ENCODE measurements at places on chromosomes 12 and 14.

GRCh38 chr12:14066021-14066420, 84.6 kb upstream of the GRIN2B start:
- DNase-seq, result no peak

DNA sequence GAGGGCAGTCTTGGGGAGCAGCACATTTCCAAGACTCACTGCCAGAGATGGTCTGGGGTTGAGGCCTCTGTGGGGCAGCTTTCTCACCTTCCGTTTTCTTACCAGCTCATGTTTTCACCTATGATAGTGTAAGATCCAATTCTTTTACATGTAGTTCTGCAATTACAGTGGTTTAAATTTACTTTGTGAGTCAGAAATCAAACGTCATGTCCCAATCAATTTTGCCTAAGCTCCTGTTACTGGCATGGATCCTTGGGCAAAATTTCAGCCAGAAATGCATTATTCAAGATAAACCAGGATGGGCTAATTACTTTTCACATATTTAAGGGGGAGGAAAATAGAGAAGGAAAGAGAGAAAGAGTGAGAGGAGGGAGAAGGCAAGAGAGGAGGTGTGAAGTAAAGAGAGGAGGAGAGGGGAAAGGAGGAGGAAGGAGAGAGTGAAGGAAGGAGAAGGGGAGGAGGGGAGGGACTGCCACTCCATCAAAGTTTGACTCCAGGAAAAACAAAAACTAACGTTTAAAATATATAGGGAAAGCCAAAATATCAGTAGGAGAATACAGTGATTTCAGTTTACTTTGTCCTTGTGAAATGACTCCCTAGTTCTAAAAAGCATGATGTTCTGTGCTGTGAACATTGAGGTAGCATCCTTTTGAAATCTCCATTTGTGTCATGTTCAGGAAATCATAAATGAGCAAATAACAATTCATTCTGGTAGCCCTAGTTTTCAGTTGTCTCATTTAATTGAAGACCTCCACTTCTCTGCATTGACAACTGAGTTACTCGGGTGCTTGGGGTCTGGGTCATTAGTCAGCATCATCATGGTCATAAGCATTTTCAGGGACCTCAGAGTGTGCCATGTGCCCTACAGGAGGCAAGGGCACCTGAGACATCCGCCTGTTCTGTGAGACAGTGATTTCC, 3.0 kb downstream of the BMAL2 start:
- no peak for DNase-seq

- DNase-seq, result no peak
These were observed 50.6 kb downstream of the RFX4 start for GRCh38 chr12:106633451-106633823.

DNA sequence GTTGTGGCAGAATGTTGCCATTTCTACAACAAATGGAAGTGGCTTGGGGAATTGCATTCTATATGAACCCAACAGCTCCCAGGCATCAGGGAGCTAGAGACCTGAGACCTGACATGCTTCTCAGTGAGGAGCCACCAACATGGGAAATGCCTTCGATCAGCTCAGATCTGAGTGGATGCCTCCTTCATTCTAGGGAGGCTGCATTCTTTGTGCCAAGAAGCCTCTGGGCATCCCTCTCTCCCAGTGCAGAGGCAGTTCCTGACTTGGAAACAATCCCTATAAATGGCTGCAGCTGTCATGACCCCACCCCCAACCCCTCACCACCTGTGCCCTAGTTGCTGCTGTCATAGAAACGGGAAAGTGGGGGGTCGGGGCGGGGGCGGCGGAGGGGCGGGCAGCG, 196.3 kb downstream of the PPM1H start:
- no peak for DNase-seq

DNA sequence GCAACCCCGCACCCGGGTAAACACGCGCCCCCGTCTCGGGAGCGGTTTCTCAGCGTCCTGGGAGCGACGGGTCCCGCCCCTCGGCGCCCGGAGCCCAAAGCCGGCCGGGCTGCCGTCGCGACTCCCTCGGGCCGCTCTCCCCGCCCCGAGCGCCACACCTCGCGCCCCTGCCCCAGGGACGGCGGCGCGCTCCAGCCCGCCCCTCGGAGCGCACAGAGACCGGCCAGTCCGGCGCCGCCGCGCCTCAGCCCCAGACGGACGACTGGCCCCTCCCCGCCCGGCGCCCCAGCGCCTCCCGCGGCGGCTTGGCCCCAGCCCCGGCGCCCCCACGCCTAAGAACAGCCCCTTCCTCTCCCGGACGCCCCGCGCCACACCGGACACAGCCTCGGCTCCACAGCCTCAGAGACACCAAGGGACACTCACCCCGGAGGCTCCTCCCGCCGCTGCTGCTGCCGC, 411 bp downstream of the BTBD7 start:
- DNase-seq, result no peak

DNA sequence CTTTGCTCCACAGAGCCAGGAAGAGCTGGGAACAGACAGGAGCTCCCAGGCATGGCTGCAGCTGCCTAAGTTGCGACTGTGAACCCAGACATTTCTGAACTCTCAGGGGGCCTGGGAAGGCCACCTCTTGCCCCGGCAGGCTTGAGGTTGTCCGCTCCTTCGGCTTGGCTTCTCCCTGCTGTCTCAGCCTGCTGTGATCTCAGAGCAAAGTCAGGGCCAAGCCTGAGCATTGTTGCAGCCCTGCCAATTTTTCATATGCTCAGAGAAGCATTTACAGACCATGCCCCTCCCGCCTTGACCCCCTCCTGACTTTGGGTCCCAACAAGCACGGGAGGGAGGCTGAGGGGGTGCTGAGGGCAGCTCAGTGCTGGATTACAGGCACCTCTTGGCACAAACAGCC, 1439.1 kb upstream of the FLRT2 start:
- DNase-seq, result no peak

- DNase-seq, result no peak
These were observed 49.9 kb downstream of the CATSPERB start for GRCh38 chr14:91681893-91682563.

DNA sequence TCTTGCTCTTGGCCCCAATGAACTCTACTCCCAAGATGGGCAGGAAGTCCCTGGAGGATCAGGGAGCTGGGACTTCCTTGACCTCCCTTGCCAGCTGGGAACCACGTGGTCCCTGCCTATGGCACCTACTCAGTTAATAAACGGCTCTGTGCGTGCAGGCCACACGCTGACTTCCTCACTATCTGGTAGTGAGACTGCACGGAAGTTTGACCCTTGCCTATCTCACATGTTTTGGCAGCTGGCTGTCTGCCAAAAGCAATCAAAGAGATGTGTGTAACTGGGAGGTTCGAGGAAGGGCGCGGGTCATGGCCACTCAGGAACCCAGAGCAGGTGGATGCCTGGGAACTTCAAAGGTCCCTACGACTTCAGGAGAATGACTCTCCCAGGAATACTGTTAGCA, 57.9 kb downstream of the RFLNA start:
- no peak for DNase-seq

Data from activated CD8-positive, alpha-beta memory T cell treated with anti-CD3 and anti-CD28 coated beads for 24 hours (primary cell).